ENCODE measurements at places on chromosomes 2 and 18.

DNA sequence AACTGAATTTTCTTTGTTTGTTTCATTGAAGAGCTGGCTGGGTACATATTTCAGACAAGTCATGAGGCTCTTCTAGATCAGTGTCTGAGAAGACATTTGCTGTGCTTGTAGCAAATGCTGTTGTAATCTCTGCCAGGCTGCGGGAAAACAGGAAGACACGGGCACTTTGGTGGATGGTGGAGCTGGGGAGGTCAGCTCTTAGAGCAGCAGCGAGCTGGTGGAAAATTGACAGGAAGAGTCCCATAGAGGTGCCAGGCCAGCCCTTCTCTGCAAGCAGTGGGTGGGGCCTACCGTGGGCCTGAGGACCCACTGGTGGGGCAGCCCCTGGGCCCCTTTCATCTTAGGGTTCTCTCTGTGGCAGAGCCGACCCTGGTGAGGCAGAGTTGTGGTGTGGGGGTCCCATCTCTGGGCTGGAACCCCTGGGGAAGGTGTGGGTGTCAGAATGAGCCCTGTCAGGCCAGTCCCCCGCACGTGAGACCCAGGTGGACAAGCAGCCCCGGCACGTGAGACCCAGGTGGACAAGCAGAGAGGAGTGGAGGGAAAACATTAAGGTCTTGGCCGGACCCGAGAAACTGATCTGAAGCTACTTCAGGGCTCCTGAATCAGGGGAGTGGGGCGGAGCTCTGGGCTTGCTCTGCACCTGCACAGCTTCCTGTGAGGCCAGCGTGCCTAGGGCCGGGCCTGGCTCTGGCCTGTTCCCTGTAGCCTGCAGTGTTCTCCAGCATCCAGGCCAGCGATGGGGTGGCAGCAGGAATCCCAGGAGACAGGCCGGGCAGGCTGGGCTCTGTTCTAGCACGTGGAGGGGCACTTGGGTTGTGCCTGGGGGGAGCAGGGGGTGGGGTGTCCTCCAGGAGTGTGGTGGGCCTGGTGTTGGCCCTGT lies 273.5 kb upstream of the HDAC4 start:
- DNase-seq, result no peak

DNA sequence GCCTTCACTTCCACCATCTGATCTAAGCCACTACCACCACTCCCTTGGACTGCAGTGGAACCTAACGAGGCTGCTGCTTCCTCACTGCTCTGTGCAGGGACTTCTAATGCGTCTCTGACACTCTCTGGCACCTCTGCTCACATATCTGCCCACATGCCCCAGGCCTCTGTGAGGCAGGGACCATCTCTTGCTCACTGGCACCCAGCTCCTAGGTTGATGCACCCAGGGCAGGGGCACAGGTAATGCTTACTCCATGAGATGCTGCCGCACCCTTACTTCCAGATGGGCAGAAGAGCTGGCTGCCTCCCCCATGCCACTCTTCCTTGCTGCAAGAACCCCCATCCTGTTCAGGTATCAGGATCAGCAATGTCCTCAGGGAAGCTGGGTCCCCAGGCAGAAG lies 294.0 kb upstream of the HS6ST1 start:
- no peak for DNase-seq

DNA sequence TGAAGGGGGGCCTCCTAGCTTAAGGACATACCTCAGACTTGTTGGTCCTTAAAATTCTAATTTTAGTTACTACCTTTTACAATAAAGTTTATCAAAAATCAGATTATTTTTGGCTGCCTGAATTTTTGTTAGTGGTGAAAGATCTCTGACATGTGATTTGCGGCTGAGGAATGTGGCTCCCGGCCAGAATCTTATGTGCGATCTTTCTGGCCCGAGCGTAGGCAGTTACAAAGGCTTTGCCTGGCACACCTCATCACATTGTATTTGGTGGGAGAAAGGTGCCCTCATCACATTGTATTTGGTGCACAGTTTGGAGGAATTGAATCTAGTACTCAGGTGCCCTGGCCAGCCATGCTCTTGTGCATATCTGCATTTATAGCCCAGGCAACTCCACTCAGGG lies 289.1 kb downstream of the GULP1 start:
- DNase-seq, result no peak

DNA sequence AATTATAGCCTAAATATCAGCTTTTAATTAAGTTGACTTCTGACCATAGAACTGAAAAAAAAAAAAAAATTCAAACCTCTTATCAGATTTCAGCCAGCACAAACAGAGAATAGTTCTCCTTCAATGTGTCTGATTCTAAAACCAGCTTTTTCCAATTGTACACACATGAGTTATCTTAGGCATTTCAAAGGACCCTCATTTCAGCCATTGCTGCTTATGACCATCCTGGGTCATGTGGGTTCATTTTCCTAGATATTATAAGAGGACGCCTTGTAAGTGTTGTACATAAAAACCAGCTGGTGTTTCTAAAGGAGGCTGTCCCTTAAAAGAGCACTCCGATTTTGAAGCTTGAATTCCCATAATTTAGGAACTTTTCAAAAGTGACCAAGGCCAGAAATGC lies 62.3 kb upstream of the DYNC1I2 start:
- no peak for DNase-seq

- no peak for DNase-seq
Measured at GRCh38 chr2:174611006-174611405, 13.4 kb upstream of the WIPF1 start.

GRCh38 chr18:64142904-64143303 lies 6.0 kb downstream of the LINC00305 start:
- DNase-seq, result no peak

DNA sequence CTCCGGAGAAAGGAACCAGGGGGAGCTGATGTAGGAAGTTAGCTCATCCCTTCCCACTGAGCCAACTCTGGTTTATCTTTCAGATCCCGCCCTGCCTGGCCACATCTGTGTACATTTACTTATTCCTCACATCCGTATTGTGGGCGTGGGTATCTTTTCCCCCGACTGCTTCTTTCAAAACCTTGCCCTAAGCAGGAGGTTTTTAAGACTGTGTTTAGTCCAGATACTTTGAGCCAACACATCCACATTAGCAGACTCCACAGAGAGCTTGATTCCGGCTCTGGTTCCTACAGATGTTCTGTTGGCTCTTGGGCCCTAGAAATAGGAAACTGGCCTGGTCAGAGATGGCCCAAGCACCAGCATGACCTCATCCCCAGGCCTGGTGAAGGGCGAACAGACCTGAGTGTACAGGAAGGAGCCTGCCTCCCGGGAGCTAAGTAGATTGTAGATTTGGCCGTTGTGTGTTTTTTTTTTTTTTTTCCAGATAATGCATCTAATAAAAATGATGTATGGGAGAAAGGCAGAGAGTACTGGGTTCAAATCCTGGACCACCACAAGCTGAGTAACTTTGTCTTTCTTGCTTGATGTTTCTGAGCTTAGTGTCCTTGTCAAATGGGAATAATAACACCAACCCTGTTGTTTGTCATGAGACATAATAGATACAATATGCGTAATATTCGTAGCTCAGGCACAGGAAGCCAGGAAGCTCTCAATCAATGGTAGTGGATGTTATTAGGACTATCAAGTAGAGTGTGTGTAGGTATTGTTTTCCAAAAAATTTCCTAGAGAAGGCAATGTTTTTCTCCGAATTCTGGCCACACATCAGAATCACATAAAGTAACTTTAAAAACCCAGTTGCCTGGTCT lies 92.3 kb downstream of the PRKCE start:
- no peak for DNase-seq

- no peak for DNase-seq
Measured at GRCh38 chr2:201197781-201198180, 14.8 kb downstream of the CASP10 start.

GRCh38 chr2:150640039-150640438 lies 152.6 kb upstream of the RND3 start:
- no peak for DNase-seq

- DNase-seq, result peak; percentile 30
Measured at GRCh38 chr18:79847606-79848293, 50.0 kb downstream of the KCNG2 start.

GRCh38 chr2:241673797-241674725 lies 12.6 kb downstream of the DTYMK start:
- no peak for DNase-seq

GRCh38 chr18:5726011-5726410 lies 169.3 kb downstream of the TMEM200C start:
- DNase-seq, result no peak

- no peak for DNase-seq
Measured at GRCh38 chr2:28346587-28346986, 46.1 kb upstream of the FOSL2 start.

- DNase-seq, result no peak
Measured at GRCh38 chr2:101971836-101972235, 19.9 kb upstream of the IL1R2 start.

DNA sequence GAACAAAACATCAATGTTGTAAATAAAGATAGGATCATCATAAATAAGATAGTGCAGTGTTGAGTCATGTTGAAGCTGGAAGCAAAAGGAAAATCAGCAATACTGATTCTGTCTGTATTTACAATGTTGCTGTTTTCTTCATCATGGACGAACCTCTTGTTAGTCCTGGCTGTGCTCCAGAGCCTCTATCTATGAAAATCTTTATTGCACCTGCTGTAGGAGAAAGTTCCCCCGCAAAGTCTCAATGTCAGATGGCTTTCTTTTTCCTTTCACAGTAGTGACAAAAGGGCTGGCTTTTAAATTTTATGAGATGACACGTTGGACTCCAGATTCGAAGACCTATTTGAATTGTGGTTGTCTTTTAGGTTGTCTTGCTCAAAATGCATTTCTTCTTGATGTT lies 98.5 kb upstream of the LRRTM1 start:
- DNase-seq, result no peak

- DNase-seq, result no peak
Measured at GRCh38 chr2:225598897-225599296, 199.4 kb downstream of the NYAP2 start.

- no peak for DNase-seq
Measured at GRCh38 chr18:74589811-74590210, 7.9 kb upstream of the ZNF407 start.

DNA sequence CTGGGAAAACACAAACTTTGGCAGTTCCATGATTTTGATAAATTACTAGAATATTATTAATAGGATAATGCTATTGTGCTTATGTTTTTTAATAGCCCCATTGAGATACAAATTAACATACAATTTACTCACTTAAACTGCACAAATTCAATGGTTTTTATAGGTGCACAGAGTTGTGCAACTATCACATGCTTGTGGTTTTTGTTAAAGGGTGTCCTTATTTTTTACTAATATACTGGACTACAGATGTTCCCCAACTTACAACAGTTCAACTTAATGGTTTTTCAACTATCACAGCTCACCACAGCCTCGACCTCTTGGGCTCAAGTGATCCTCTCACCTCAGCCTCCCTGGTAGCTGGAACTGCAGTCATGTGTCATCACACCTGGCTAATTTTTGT lies 76.6 kb downstream of the OSBPL1A start:
- DNase-seq, result no peak

- DNase-seq, result no peak
Measured at GRCh38 chr2:8086796-8087479, 594.9 kb upstream of the ID2 start.

GRCh38 chr2:69816923-69817542 lies 12.4 kb upstream of the GMCL1 start:
- DNase-seq, result peak; percentile 80

- no peak for DNase-seq
Measured at GRCh38 chr2:229118927-229119326, 152.2 kb downstream of the PID1 start.

DNA sequence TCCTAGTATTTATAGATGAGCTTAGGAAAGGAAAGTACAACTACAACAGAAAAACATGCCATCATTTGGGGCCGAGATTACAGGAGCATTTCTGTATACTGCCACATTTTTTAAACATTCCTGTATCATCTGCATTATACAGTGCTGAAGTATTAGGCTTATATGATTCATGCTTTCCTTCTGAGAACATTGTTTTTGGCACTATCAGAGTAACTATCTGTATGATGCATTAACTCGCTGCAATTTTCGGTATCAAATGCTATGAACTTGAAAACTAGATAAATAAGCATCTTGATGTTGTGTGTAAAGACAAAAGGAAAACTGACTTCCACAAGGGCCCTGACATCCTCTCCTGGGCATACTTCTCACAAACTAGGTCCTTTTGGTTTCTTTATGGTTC lies 102.0 kb downstream of the RIT2 start:
- no peak for DNase-seq

DNA sequence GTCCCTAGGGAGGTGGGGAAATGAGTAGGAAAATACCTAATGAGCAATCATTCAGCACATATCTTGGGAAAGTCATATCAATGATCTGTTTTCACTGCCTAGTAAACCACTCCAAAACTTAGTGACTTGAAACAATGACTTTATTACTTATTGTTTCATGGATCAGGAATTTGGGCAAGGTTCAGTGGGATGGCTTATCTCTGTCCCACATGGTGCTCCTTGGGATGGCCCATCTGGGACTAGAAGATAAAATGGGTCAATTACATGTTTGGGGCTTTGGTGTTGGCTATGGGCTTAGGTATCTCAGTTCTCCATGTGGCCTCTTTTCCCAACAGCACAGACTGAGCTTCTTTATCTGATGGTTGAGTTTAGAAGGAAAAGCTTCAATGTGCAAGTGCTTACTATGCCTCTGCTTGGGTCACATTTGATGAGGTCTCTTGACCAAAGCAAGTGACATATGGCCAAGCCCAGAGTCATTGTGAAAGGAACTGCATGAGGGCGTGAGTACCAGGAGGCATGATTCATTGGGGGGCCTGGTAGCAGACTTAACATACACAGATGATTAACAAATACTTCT lies 218.1 kb upstream of the TNP1 start:
- no peak for DNase-seq

GRCh38 chr18:7856116-7856515 lies 289.0 kb downstream of the PTPRM start:
- DNase-seq, result no peak

DNA sequence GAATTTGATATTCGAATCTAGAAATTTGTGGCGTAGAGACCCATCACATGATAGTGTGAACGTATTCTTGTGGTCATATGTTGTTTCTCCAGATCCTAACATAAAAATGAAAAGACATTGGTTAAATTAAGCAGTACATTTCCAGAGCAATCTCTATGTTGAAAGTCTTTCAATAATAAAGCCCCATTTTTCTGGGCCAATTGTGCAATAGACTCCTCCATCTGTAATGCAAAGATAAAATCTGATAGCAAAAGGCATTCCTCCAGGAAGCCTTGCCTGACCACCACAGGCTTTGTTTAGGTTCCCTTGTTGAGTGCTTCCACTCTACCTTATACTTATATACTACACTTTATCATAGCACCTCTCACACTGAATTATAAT lies 31.3 kb downstream of the APOB start:
- DNase-seq, result no peak

DNA sequence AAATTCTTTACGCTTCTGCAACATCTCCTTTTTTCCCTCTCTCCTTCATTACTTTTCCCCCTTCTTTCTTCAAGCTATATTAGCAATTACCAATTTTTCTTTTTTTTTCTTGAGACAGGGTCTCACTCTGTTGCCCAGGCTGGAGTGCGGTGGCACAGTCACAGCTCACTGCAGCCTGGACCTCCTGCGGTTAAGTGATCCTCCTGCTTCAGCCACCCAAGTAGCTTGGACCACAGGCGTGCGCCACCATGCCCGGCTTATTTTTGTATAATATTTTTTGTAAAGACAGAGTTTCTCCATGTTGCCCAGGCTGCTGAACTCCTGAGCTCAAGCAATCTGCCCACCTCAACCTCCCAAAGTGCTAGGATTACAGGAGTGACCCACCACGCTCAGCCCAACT lies 70.7 kb downstream of the EPG5 start:
- DNase-seq, result no peak
